ENCODE measurements at places on chromosomes 5 and 9.
A peak's percentile ranks its signal among the peaks of the same experiment; 100 is the strongest.

DNA sequence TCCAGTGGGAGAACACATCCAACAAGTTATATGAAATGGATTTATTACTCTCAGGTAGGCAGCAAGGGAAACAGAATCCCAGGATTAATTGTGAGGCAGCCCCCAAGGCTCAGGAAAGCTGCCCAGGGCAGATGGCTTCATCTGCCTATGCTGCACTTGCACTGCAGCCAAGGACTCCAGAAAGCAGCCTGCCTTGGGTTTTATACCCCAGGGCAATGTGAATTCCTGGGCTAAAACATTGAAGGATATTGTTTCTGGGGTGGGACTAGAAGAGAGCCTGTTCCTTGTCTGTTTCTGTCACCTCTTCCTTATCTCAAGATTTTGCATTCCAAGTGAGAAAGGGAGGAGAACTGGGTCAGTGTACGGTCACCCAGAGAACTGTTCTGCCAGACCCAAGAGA is 8.8 kb upstream of the CCL27 start:
- no peak overlapping the region for H3K4me3 ChIP-seq
- H3K27me3 ChIP-seq, result no peaks in the 10 kb centered on the region
- H3K27ac ChIP-seq, result no peak overlapping the region

DNA sequence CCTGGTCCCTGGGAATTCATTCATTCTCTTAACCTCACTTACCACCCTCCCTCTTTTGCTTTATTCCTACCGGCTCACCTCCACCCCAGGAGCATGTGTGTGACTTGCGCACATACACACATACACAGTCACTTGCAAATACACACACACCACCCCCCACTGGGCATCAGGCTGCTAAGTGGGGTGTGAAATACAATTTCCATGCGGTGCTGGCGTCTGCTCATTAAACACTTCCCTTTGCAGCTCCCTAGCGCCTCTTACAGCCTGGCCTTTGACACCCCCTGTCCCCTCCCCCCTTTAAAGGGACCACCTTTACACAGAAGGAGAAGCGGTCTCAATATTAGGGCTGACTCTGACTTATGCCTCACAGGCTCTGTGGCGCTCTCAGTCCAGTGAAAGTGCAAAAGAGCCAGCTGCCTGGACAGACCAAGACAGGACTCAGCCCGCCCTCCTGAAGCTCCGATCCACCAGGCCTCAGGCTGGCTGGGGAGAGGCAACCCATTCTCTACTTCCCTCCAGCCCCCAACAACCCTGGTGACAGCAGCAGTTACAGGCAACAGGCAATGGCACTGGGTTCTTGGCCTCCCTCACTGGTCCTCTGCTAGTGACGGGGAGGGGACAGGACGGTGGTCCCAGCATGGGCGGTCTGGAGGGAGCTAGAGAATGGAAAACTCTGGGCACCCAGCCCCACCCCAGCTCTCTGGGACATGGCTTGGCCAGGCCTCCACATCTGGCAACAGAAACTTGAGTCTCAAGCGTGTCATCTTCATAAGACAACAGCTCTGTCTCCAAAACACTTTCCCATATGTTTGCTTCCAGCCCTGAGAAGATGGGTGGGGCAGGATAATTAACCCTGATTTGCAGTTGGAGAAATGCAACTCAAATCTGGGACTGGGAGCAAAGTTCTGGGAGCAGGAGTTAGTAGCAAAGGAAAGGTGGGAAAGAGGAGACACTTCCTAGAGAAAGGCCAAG is 12.0 kb downstream of the ENHO start:
- H3K36me3 ChIP-seq, result no peaks in the 10 kb centered on the region
- H3K4me3 ChIP-seq, result no peak overlapping the region
- no peak for DNase-seq
- no peak overlapping the region for H3K27ac ChIP-seq
- no peaks in the 10 kb centered on the region for H3K27me3 ChIP-seq

- no peaks in the 10 kb centered on the region for H3K36me3 ChIP-seq
- no peak for DNase-seq
- no peak overlapping the region for H3K4me3 ChIP-seq
- H3K27ac ChIP-seq, result no peak overlapping the region
- no peaks in the 10 kb centered on the region for H3K4me1 ChIP-seq
Observed at GRCh38 chr5:106759581-106759980, 911.2 kb downstream of the EFNA5 start.

GRCh38 chr5:115459855-115460341 is 84.7 kb downstream of the FEM1C start:
- no peak overlapping the region for H3K27ac ChIP-seq
- H3K27me3 ChIP-seq, result no peaks in the 10 kb centered on the region
- H3K36me3 ChIP-seq, result no peaks in the 10 kb centered on the region
- no peak for DNase-seq

- no peaks in the 10 kb centered on the region for H3K27me3 ChIP-seq
- no peak overlapping the region for H3K4me3 ChIP-seq
- no peaks in the 10 kb centered on the region for H3K36me3 ChIP-seq
- H3K27ac ChIP-seq, result no peak overlapping the region
- H3K4me1 ChIP-seq, result peaks cover 15% of the 10 kb centered on the region
Observed at GRCh38 chr9:129575818-129576217, 45.1 kb downstream of the C9orf50 start.

DNA sequence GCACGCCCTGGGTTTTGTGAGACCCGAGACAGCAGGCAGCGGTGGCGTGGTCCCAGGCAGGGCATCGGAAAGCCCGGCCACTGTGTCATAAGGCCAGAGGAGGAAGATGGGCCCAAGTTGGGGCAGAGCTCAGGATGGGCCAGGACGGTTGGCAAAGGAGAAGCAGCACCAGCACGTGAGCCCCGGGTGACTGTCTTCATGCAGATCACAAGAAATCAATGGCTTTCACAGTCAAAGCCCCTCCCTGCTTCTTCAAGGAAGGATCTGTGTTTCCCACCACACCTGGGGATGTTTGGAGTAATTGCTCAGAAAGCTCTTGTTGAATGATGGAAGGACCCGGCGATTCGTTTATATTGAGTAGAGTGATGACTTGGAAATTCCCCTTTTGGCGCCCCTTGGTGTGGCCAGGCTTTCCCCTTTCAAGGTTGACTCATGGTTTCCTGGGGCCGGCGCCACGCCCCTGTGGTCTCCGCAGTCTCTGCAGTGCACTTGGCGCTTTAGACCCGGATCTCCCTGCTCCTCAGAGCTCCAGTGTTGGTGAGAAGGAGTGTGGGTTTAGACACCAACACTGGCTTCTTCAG is 52.1 kb downstream of the IL31RA start:
- no peaks in the 10 kb centered on the region for H3K27me3 ChIP-seq
- peaks cover 13% of the 10 kb centered on the region for H3K4me1 ChIP-seq
- H3K27ac ChIP-seq, result no peak overlapping the region
- no peak overlapping the region for H3K4me3 ChIP-seq

DNA sequence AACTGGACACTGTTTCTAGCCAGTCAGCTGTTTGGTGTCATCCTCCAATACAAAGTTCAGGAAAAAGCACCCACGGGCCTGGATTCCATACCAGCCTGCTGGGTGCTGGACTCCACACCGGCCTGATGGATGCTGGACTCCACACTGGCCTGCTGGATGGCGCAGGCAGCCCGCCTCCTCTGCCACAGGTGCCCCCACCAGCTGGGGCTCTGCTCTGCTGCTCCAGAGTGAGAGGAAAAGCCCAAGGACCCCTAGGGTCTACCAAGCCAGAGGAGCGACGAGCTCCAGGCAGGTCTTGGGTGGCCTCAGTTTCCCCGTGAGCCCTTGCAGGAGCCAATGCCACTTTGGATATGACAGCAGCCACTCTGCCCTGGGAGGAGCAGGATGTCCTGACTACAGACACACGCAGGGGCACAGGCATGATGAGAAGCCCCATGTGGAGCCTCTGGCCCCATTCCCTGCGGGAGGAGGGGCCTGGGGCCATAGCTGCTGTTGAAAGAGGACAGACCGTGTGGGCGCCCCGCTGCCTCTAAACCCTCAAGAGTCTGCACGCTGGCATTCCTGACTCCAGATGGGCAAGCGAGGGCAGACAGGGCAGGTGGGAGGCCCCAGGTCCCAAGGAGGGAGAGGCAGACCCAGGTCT is 141.6 kb downstream of the OLFM1 start:
- H3K27me3 ChIP-seq, result no peaks in the 10 kb centered on the region
- H3K27ac ChIP-seq, result no peak overlapping the region
- no peaks in the 10 kb centered on the region for H3K36me3 ChIP-seq
- no peak overlapping the region for H3K4me3 ChIP-seq
- no peaks in the 10 kb centered on the region for H3K4me1 ChIP-seq

GRCh38 chr9:70410368-70410767 is 4.1 kb downstream of the KLF9 start:
- peak overlapping the region; percentile 99 for H3K4me3 ChIP-seq
- DNase-seq, result no peak
- no peaks in the 10 kb centered on the region for H3K27me3 ChIP-seq

DNA sequence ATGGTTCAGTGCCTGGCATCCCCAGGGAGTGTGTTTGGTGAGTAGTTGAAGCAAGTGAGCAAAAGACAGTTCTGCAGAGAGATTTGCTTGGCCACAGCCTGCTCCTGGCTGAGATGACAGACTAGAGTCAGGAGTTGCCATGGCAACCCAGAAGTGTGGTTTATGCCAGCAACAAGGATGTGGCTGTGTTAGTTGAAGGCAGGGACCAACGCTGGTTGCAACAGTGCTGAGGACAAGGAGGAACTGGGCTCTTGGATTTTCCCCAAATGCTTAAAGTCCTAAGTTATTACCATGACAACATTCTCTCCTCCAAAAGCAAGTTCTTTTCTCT is 2.7 kb downstream of the NXNL2 start:
- peaks cover 13% of the 10 kb centered on the region for H3K4me1 ChIP-seq
- H3K4me3 ChIP-seq, result no peak overlapping the region
- no peak overlapping the region for H3K27ac ChIP-seq
- peaks cover 7% of the 10 kb centered on the region for H3K27me3 ChIP-seq
- no peak for DNase-seq
- no peaks in the 10 kb centered on the region for H3K36me3 ChIP-seq

DNA sequence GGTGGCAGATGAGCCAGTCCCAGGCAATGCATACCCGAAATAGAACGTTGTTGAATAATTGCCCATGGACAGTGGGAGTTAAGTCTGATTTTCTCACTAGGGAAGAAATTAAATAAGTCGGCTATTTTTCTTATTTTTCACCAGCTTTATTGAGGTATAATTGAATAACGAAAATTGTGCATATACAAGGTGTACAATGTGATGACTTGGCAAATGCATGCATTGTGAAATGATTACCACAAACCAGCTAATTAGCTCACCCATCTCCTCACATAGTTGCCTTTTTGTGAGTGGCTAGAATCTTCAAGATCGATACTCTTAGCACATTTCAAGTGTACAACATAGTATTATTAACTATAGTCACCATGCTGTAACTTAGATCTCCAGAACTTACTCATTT is 249.6 kb downstream of the ROR2 start:
- H3K27ac ChIP-seq, result no peak overlapping the region
- no peaks in the 10 kb centered on the region for H3K36me3 ChIP-seq
- H3K27me3 ChIP-seq, result no peaks in the 10 kb centered on the region
- no peak overlapping the region for H3K4me3 ChIP-seq
- no peaks in the 10 kb centered on the region for H3K4me1 ChIP-seq
